ENCODE measurements at places on chromosomes 3 and 15. TPM values are rescaled to one million over a fixed set of nuclear protein-coding genes. Genes with fewer than 3 reads are reported as not detected.

Gene GOLGA6D
- not detected for total RNA-seq

Gene CLDN1
- total RNA-seq = 24.5 TPM

Gene CCR4
- total RNA-seq = not detected

Gene ZBTB47
- 16.9 TPM for total RNA-seq

Gene DPPA2
- not detected for total RNA-seq

Gene DUOX2
- total RNA-seq = 1.9 TPM

Gene WDR76
- 7.5 TPM for total RNA-seq

Gene IQCF5
- not detected for total RNA-seq

Gene DAZL
- total RNA-seq = not detected

Gene CD86
- total RNA-seq = under 0.01 TPM

Gene BOC
- 0.72 TPM for total RNA-seq

Gene LRRC31
- total RNA-seq = 0.24 TPM

Gene GABRR3
- total RNA-seq = not detected

Gene SPATA12
- not detected for total RNA-seq

Gene COLQ
- under 0.01 TPM for total RNA-seq

Gene GPR62
- total RNA-seq = not detected

Gene PLSCR2
- total RNA-seq = 0.21 TPM

Gene TRAT1
- total RNA-seq = not detected

Gene ADAMTS9
- 56.4 TPM for total RNA-seq

Gene KLF15
- 3.2 TPM for total RNA-seq

Gene SPTBN5
- 0.43 TPM for total RNA-seq

Gene LYZL4
- not detected for total RNA-seq

Data from tracheal epithelial cell (primary cell).